ENCODE measurements at places on chromosomes 11 and 22. TPM values are rescaled to one million over a fixed set of nuclear protein-coding genes. Genes with fewer than 3 reads are reported as not detected.

KRTAP5-11 gene
- not detected for total RNA-seq

TEX12 gene
- total RNA-seq: 0.13 TPM

LRRC32 gene
- 126 TPM for total RNA-seq

HBG1 gene
- 0.25 TPM for total RNA-seq

GGT1 gene
- 0.79 TPM for total RNA-seq

OVOL1 gene
- total RNA-seq: not detected

PKP3 gene
- total RNA-seq: 1.3 TPM

EEF1G gene
- total RNA-seq: 1,416 TPM

PTPRCAP gene
- 0.26 TPM for total RNA-seq

IFITM10 gene
- total RNA-seq: 7.7 TPM

OR2D2 gene
- total RNA-seq: 0.13 TPM

SERHL2 gene
- total RNA-seq: 4.7 TPM

SNAP29 gene
- 9.1 TPM for total RNA-seq

HBE1 gene
- not detected for total RNA-seq

CARD16 gene
- 15.3 TPM for total RNA-seq

GLYAT gene
- not detected for total RNA-seq

TRIM66 gene
- 7.8 TPM for total RNA-seq

PLA2G6 gene
- 14.4 TPM for total RNA-seq

KCNJ1 gene
- total RNA-seq: 0.06 TPM

CCDC73 gene
- total RNA-seq: not detected

TPH1 gene
- 0.12 TPM for total RNA-seq

P2RY6 gene
- 2.6 TPM for total RNA-seq

MMP27 gene
- total RNA-seq: not detected

XKR3 gene
- total RNA-seq: 0.06 TPM

TRIM48 gene
- total RNA-seq: not detected

OR5P2 gene
- total RNA-seq: not detected

KCNE3 gene
- total RNA-seq: under 0.01 TPM

CCDC15 gene
- total RNA-seq: 1.7 TPM

UPK3A gene
- total RNA-seq: not detected

C11orf42 gene
- total RNA-seq: not detected

CTSF gene
- total RNA-seq: 8.6 TPM

Measured in aortic smooth muscle cell (primary cell).